Osteoblast (primary cell): ENCODE measurements at places on chromosomes 4 and X.
A peak's percentile ranks its signal among the peaks of the same experiment; 100 is the strongest.

- DNase-seq: no peak
Measured at GRCh38 chr4:71866212-71866885, 82.5 kb upstream of the GC start.

- DNase-seq: peak; percentile 47
Measured at GRCh38 chr4:118353534-118354030, 779 bp upstream of the PRSS12 start.

DNA sequence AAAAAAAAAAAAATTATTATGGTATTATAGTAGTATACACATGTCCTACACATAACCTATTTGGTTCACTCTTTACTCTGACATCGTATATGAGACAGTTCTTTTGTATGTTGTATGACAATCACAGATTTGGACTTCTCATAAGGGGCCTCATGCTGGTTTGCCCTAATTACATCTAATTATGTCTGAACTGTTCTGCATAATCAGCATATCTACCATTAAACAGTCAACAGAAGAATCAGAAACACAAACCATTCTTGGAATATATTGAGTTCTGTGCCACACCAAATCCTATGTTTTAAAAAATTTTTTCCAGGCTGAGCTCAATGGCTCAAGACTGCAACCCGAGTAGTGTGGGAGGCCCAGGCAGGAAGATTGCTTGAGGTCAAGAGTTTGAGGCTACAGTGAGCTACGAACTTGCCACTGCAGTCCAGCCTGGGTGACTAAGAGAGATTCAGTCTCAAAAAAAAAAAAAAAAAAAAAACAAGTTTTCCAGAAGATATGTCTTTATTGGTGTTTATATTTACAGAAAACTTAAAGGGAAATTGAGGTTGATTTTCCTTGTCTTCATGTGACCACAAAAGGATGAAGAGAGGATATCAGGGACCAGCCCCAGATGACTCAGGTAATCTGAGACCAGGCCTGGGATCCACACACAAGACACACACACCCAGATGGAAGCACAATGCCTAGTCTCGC lies 22.2 kb downstream of the TRIM61 start:
- DNase-seq: no peak

- DNase-seq: no peak
Measured at GRCh38 chrX:46551494-46552128, 6.4 kb upstream of the ZNF674 start.

GRCh38 chrX:94178145-94178788 lies 504.3 kb downstream of the FAM133A start:
- DNase-seq: no peak

DNA sequence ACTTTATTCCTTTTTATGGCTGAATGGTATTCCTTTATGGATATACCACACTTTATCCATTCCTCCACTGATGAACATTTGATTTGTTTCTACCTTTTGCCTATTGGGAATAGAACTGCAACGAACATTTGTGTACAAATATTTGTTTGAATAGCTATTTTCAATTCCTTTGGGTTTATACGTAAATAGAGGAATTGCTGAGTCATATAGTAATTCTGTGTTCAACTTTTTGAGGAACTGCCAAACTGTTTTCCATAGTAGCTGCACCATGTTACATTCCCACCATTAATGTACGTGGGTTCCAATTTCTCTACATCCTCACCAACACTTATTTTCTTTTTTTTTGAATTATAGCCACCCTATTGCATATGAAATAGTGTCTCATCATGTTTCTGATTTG lies 156.5 kb upstream of the ATP6AP2 start:
- DNase-seq: no peak

DNA sequence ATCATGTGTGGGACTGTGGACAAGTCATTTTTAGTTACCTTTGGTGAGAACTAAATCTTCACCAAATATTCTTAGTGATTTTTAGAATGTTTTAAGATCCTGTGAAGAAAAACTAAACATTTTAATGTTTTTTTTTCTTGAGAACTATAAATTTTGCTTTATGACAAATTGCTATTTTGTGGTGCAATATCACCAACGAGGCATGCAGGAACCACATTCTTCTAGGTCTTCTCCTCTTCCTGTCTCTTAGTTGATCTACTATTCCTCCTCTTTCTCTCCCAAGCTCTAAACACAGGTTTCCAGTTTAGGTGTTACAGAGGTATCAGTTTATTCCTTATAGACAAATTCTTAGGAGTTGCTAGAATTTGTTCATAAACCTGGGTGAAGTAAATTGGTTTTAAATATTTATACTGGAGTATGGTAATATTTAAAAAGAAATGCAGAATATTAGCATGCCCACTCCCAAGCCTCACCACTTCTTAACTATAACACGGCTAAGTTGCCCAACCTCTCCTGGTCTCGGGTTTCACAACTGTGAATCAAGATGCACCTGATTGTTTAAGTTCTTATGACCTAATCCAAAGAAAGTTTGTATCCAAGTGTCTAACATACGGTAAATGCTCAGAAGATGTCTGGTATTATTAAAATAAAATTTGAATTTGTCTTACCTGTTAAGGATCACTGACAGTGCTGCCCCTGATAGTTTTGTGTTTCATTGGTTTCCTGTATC lies 56.5 kb upstream of the CLNK start:
- DNase-seq: no peak

DNA sequence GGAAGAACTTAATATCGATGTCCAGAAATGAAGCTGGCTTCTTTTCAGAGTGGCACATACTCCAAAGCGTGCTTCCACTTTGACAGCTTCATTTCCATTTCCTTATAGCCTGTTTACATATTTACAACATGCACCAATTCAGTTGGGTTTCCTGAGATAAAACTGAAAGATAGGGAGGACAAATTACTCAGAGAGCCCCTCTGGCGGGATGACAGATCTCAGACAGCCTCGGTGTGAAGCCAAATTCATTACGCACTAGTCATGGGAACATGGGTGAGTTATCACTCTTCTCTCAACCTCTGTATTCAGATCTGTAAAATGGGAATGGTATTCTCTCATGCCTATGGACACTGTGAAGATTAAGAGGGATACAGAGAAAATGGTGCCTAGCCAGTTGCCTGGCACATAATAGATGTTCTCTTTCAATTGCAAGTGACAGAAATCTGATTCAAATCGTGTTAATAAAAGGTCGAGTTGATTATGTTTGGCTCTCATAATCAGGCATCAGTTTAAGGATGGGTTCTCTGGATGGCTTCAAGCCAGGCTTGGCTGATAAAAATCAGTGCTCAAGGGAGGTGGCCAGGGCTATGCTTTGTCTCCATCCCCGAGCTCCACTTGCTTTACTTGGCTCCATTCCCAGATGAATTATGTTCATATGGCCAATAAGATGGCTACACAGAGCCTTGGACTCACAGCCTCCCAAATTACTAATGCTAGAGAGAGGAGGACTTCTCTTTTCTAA lies 132.2 kb upstream of the C1QTNF7 start:
- DNase-seq: no peak

GRCh38 chr4:122086338-122087065 lies 65.6 kb upstream of the BLTP1 start:
- DNase-seq: peak; percentile 49

GRCh38 chr4:158163941-158164767 lies 8.7 kb downstream of the GASK1B start:
- no peak for DNase-seq

DNA sequence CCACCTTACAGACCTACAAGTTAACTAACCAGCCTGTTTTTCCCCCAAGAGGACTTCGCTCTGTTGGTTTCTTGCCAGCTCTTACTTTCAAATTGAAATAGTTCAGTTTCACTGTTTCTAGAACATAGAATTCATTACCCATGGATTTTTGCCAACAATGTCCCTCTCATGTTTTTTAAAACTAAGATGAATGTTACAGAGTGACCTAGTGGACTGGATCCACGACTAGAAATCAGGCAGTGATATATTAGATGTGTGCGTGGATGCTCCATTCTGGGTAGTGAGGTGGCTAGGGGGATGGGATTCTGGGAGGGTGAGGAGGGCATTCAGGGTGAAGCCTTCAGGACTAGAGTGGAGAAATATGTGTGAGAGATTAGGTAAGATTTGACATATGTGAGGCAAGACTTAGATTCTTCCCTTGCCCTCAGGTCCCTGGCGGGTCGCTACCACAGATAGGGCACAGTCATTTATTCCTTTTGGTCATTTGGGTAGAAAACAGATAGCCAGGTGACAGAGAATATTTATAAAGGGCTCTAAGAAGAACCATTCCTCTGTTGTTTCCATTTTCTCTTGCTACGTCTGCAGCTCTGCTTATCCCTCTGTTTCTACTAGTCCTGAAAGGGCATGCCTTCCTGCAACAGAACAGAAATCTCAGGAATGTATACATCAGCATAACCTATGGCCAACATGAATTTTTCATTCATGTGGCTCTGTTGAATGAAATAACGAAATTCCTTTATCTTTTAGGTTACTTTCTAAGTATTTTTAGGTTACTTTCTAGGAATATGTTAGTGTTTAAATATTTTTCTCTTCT lies 15.4 kb upstream of the JADE1 start:
- peak; percentile 52 for DNase-seq

DNA sequence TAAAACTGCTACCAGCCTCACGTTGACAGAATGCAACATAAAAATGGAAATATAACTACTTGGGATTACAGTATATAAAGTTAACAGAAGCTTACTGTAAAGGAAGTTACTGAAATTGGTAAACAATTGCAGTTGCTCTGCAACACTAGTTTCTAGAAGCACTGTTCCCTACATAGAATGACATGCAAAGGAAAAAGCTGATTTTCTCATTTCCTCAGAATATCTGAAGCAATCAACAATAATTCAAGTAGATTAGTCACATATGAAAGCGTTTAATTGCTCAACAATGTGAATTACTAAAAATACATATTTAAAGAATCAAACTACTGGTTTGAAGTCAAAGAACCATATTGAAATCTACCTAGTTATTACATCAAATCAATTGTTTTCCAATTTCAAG lies 31.8 kb downstream of the PDGFC start:
- no peak for DNase-seq

- DNase-seq: no peak
Measured at GRCh38 chrX:39497702-39498265, 600.0 kb downstream of the BCOR start.

GRCh38 chrX:27619459-27619858 lies 29.3 kb downstream of the DCAF8L2 start:
- DNase-seq: no peak

DNA sequence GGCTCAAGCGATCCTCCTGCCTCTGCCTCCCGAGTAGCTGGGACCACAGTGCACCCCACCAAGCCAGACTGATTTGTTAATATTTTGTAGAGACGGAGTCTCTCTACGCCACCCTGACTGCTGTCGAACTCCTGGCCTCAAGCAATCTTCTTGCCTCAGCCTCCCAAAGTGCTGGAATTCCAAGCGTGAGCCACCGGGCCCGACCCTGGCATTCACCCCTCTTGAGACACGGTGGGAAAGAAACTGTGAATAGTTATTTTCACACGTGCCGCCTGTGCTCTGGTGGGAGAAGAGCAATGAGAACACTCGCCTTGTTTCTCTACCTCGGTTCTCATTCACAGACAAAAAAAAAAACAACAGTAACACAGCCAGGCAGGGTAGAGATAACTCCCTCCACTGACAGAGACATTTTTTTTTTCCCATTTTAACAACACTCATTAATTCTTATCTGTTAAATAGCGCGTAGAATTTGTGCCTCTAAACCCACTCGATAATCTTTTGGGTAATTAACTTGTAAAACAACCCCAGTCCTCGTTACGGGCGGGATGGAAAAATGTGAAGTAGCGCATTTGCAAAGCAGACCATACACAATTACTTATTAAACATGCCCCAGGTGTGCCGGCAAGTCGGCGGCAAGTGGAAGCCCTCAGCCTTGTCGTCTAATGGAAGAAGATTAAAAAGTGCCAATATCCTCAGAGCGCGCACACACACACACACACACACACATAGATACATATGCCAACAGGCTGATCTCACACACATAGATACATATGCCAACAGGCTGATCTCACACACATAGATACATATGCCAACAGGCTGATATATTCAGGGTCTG lies 103.3 kb downstream of the DHRSX start:
- peak; percentile 17 for DNase-seq

GRCh38 chrX:9538544-9539045 lies 73.7 kb downstream of the TBL1X start:
- no peak for DNase-seq
